ENCODE measurements at places on chromosomes 16 and 17.

DNA sequence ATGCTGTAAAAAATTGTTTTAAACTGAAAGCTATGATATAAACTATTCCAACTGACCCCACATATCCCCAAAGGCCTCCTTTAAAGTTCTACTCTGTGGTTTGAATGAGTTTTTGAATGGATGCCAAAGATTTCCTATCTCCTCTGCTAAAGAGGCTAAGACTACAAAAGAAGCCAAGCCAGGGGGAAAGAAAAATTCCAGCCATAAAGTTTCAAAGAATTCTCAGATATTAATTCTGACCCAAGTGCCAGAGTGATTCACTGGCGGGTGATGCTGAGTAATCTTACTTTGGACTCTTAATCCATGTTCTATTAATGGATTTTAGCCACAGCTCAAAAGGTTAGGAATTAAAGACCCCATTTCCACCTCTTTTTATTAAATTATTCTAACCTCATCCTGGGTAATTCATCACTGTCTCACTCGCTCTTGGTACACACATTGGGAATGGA, 60.7 kb downstream of the HS3ST3A1 start:
- no peaks in the 10 kb centered on the region for H3K27me3 ChIP-seq
- H3K4me1 ChIP-seq = no peaks in the 10 kb centered on the region
- H3K36me3 ChIP-seq = no peaks in the 10 kb centered on the region
- H3K27ac ChIP-seq = no peak overlapping the region
- DNase-seq = no peak

DNA sequence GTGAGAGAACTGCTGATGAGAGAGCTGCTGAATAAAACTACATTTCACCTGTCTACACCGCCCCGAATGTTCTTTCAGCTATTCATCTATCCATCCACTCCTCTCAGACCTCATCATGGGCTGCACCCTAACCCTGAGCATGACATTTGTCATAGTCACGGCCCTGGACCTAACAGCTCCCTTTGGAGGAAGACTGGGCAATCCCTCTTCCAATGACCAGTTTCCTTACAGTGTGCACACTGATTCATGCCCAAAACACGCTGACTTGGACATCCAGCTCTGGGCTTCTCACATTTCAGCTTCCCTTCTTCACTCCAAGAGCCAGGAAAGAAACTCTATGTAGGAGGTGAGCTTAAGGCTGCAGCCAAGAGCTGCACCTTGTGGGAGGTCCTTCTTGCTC, 41.8 kb upstream of the ARL4D start:
- no peak overlapping the region for H3K4me3 ChIP-seq
- DNase-seq = no peak
- no peak overlapping the region for H3K27ac ChIP-seq
- H3K27me3 ChIP-seq = no peaks in the 10 kb centered on the region

GRCh38 chr16:68994324-68994723, 111.1 kb upstream of the HAS3 start:
- H3K27me3 ChIP-seq = no peaks in the 10 kb centered on the region
- DNase-seq = no peak
- no peaks in the 10 kb centered on the region for H3K36me3 ChIP-seq
- no peak overlapping the region for H3K27ac ChIP-seq

GRCh38 chr16:50742576-50743200, 802 bp downstream of the CYLD start:
- peak overlapping the region; percentile 90 for H3K4me3 ChIP-seq
- H3K27me3 ChIP-seq = no peaks in the 10 kb centered on the region
- peak; percentile 42 for DNase-seq
- H3K36me3 ChIP-seq = no peaks in the 10 kb centered on the region

DNA sequence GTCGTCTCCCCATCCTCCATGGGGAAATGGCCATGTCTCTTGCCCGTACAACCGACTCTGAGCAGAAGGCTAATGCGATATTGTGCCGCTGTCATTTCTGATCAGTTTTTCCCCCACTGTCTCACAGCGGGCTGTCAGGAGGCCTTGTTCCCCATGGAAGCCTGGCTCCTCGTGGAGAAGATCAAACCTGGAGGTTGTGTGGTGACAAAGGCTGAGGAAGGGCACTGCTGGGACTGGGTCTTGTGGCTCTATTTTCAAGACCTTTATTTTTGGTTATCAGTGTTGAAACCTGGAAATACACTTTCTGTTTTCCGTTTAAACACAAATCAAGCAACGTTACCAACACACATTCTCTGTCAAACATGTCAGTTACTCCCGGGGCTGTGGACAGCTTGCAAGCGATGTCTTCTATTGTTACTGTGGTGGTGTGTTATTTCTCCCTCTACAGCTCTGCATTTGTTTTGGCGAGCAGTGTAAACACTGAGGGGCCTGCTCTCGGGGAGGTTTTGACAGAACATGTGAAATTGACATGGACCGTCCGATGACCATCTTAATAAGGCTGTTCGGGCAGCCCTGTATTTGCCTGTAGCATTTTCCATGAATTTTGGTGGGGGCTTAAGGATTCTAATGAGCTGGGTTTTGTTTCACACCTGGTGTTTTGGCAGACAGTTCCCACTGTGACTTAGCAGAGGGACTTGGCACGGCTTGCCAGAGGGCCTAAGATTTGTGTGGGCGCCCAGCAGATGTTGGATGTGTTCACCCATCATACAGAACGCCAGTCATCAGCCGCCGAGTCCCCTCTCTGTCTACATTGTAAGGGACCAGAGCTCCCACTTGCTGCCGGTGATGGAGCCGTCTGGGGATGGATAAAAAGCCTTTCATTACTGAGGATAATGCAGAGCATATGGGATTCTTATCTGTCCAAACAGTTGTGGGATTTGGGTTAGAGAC, 12.5 kb downstream of the RBFOX1 start:
- no peak overlapping the region for H3K4me3 ChIP-seq
- DNase-seq = no peak
- no peaks in the 10 kb centered on the region for H3K36me3 ChIP-seq

- DNase-seq = no peak
- H3K36me3 ChIP-seq = no peaks in the 10 kb centered on the region
- H3K27me3 ChIP-seq = no peaks in the 10 kb centered on the region
- H3K4me3 ChIP-seq = no peak overlapping the region
- H3K27ac ChIP-seq = no peak overlapping the region
- H3K4me1 ChIP-seq = no peaks in the 10 kb centered on the region
Observed at GRCh38 chr17:78653382-78653781, 76.2 kb upstream of the DNAH17 start.

- DNase-seq = no peak
- peaks cover 49% of the 10 kb centered on the region for H3K36me3 ChIP-seq
- no peaks in the 10 kb centered on the region for H3K4me1 ChIP-seq
- H3K4me3 ChIP-seq = no peak overlapping the region
- no peaks in the 10 kb centered on the region for H3K27me3 ChIP-seq
Observed at GRCh38 chr16:67885976-67886375, 1.3 kb downstream of the NRN1L start.

DNA sequence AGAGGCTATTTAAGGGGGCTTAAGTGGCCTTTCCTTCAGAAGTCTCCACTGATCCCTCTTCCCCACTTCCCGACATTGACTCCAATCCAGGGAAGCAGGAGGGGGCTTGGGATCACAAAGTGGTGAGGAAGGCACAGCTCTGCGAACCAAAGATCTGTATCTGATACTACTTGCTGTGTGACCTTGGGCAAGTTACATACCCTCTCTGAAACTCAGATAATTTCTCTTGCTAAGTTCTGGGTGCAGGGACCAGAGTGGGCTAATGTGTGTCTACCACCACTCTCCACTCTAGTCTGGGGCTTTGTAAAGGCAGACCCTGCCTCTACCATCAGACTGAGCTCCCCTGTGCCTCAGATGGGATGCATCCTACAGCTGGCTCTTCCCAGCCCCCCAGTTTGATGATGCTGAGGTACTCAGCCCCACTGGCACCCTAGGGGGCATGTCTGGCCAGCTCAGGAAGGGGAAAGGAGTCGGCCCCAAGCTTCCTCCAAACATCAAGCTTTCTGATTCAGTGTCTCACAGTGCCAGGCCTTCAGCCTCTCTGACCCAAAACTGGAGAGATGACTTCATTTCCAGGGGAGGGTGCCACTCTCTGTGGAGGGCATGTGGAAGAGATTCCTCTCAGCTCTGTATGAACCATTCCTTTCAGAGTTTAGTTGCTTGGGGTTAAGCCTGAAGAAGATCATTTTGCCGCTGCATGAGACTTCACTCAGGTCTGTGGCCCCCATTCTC, 10.9 kb downstream of the DLX4 start:
- peaks cover 6% of the 10 kb centered on the region for H3K27me3 ChIP-seq
- H3K27ac ChIP-seq = no peak overlapping the region
- H3K4me3 ChIP-seq = no peak overlapping the region

DNA sequence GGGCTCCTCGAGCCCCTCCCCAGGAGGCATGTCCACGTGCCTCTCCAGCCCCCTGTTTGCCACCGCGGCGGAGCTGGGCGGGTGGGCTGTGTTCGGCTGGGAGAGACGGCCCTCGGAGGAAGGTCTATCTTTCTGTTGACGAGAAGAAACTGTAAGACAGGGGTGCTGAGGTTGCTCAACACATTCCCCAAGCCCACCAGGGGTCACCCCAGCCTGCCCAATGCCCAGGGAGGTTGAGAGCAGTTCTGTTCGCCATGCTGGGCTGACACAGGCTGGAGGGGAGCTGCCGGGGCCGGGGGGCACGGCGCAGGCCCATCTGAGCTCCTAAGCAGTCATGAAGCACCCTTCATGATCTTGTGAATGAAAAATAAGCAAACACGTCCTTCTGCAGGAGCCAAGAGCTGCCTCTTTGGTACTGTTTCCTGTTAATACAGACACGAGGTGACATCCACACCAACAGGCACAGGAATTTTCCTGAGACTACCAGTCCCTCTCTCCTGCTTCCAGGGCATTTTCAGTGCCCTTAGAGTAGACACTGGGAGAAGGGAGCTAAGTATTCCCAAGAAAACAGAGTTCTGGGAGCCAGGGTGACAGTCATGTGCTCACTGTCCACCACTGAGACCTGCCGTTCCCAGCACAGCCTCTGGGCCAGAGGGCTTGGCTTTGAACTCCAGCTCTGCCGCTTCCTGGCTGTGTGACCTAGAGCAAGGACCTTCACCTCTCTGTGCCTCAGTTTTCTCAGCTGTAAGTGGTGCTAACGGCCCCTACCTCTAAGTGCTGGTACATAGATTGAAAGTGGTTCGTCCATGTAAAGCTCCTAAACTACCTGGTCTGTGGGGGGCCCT, 9.2 kb downstream of the UBALD2 start:
- DNase-seq = no peak
- peaks cover 10% of the 10 kb centered on the region for H3K36me3 ChIP-seq
- peak overlapping the region; percentile 37 for H3K27ac ChIP-seq

- H3K4me1 ChIP-seq = no peaks in the 10 kb centered on the region
- no peaks in the 10 kb centered on the region for H3K27me3 ChIP-seq
- H3K4me3 ChIP-seq = no peak overlapping the region
- no peak overlapping the region for H3K27ac ChIP-seq
- DNase-seq = no peak
Observed at GRCh38 chr16:12449795-12450194, 353.9 kb downstream of the CPPED1 start.

- peaks cover 14% of the 10 kb centered on the region for H3K4me1 ChIP-seq
- DNase-seq = peak; percentile 27
- no peak overlapping the region for H3K27ac ChIP-seq
- H3K27me3 ChIP-seq = no peaks in the 10 kb centered on the region
Observed at GRCh38 chr17:39617446-39618245, 9.1 kb upstream of the PPP1R1B start.

DNA sequence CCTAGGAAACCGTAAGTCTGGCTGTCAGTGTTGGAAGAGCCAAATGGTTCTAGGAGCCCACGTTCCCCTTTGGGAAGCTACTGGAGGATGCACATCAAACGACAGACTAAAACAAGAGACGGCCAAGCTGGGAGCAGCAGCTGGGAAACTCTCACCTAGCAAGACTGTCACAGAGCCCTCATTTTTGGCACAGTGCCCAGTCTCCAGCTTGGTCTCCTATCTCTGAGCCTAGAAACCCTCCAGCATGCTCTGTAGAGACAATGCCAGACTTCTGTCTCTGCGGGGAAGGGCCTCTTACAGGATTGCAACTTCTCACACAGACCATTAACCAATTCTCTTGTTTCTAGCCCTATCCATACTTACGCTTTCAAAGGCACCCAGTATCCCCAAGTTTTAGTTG, 23.5 kb downstream of the GTF3C1 start:
- no peak for DNase-seq
- H3K27me3 ChIP-seq = no peaks in the 10 kb centered on the region
- H3K4me1 ChIP-seq = no peaks in the 10 kb centered on the region
- no peak overlapping the region for H3K4me3 ChIP-seq

DNA sequence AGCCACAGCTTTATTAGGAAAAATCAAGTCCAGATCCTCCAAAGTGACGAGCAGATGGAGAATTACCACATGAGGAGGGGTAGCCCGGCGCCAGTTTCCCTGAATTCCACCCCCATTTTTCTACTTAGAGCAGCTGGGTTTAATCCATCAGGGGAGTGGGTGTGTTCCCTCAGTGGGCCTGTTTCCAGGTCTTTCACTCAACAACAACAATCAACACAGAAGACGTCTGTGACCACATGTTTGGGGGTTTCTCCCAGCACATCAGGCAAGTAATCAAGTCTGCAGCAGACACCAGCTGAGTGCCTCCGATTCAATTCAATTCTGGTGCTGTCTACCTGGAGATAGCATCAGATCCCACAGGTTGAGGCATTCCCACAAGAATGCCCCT, 6.8 kb downstream of the SLC6A2 start:
- no peak for DNase-seq
- H3K36me3 ChIP-seq = no peaks in the 10 kb centered on the region
- H3K27me3 ChIP-seq = no peaks in the 10 kb centered on the region
- no peaks in the 10 kb centered on the region for H3K4me1 ChIP-seq
- H3K4me3 ChIP-seq = no peak overlapping the region

GRCh38 chr16:12811441-12812383, 8.0 kb upstream of the CPPED1 start:
- DNase-seq = no peak
- H3K36me3 ChIP-seq = no peaks in the 10 kb centered on the region
- no peaks in the 10 kb centered on the region for H3K4me1 ChIP-seq
- no peak overlapping the region for H3K4me3 ChIP-seq
- H3K27ac ChIP-seq = no peak overlapping the region

DNA sequence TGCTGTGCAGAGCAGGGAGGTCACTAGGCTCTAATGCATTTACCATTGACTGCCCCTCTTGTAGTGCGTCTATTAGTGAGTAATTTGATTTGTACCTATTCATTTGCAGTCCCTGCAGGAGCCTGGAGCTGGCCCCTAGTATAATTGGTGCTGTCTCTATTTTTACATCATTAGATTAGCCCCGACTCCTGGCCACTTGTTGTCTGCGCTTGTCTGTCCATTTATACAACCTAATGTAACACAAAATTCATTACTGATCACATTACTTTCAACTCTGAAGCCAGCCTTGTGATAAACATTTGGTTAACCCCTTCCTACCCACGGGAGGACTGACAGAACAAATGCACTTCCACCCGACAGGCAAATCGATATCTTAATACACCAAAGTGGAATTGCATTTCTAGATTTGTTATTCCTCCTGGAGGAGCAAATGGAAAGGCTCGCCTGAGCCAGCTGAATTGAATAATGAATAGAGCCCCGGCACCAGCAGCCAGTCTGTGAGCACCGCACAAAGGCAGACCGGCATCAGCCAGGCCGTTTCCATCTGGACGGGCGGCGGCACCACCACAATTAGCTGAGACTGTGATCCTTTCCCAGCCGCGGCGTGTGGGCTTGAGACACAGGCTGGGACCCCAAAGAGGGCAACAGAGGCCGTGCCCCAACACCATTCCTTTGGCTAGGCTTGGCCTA, 18.7 kb upstream of the TBX2 start:
- H3K4me1 ChIP-seq = no peaks in the 10 kb centered on the region
- no peaks in the 10 kb centered on the region for H3K27me3 ChIP-seq
- no peak overlapping the region for H3K4me3 ChIP-seq
- no peak for DNase-seq
